Astrocyte (in vitro differentiated cells and primary cell): ENCODE measurements at places on chromosomes 16 and 17. TPM values are rescaled to one million over a fixed set of nuclear protein-coding genes. Genes with fewer than 3 reads are reported as not detected.

Gene HOXB6
- not detected in 2 replicates for total RNA-seq

Gene SOCS3
- total RNA-seq: 13.4 and 16.7 TPM in 2 replicates

Gene MYH13
- total RNA-seq: not detected in 2 replicates

Gene PPP1R27
- 0.65 TPM in 1 of 2 replicates, not detected in the other for total RNA-seq

Gene LPO
- not detected in 2 replicates for total RNA-seq

Gene CLEC16A
- 31.7 and 32.1 TPM in 2 replicates for total RNA-seq

Gene DNAI2
- not detected in 2 replicates for total RNA-seq

Gene PNMT
- total RNA-seq: 0.59 and 1.5 TPM in 2 replicates

Gene CHD9NB
- total RNA-seq: 2.8 and 3.3 TPM in 2 replicates

Gene PRR29
- 0.54 and 0.94 TPM in 2 replicates for total RNA-seq

Gene CCL7
- total RNA-seq: not detected in 2 replicates

Gene ARHGAP23
- total RNA-seq: 88.5 and 118 TPM in 2 replicates

Gene KRTAP2-1
- not detected in 2 replicates for total RNA-seq

Gene PIGS
- total RNA-seq: 71.5 and 88.2 TPM in 2 replicates

Gene KCNH6
- total RNA-seq: not detected in 2 replicates

Gene SPHK1
- 34.8 TPM in 2 replicates for total RNA-seq
